NCI-H2171 (cell line): ENCODE measurements at places on chromosomes 13 and 19.

- DNase-seq, result no peak
Observed at GRCh38 chr19:2615782-2616181, 86.7 kb downstream of the GNG7 start.

- no peak for DNase-seq
Observed at GRCh38 chr13:77494226-77494625, 41.3 kb upstream of the SCEL start.

- no peak for DNase-seq
Observed at GRCh38 chr13:30276178-30276577, 31.2 kb downstream of the KATNAL1 start.

DNA sequence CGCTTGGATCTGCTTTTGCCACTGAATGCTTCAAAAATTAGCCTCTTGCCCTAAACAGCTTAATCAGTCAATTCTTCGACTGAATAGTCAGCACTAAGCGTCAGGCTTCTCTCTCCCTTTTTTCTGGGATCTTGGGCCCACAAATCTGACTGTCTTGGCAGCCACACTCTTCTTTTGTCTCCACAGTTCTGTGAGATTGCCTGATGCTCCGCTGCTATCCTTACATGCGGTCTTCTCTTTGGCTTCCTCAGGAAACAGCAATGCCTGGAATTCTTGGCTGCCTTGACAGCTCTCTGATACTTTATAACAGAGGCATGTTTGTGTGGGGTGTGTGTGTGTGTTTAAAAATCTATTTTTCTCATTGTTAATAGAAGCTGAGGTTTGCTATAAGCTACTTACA is 32.6 kb downstream of the ERCC5 start:
- DNase-seq, result no peak

- DNase-seq, result peak; percentile 94
Observed at GRCh38 chr19:8307965-8308866, at the start of gene CD320. TSS of gene CD320 (minus strand) at chr19:8308358. CDS start at chr19:8308290, 68 bp downstream.

- no peak for DNase-seq
Observed at GRCh38 chr13:64528838-64529237, 2701.3 kb downstream of the PCDH9 start.

- DNase-seq, result peak; percentile 49
Observed at GRCh38 chr19:50315773-50316448, 13.3 kb downstream of the KCNC3 start.

- DNase-seq, result no peak
Observed at GRCh38 chr19:52331757-52332156, 4.3 kb upstream of the ZNF610 start.
